Activated CD8-positive, alpha-beta memory T cell treated with anti-CD3 and anti-CD28 coated beads, Interleukin-2, amount 50 U/mL, for 4 hours (primary cell): ENCODE measurements at places on chromosomes 7 and 10.

- peak; percentile 75 for DNase-seq
These were observed 19.8 kb downstream of the RGR start for GRCh38 chr10:84264611-84265141.

DNA sequence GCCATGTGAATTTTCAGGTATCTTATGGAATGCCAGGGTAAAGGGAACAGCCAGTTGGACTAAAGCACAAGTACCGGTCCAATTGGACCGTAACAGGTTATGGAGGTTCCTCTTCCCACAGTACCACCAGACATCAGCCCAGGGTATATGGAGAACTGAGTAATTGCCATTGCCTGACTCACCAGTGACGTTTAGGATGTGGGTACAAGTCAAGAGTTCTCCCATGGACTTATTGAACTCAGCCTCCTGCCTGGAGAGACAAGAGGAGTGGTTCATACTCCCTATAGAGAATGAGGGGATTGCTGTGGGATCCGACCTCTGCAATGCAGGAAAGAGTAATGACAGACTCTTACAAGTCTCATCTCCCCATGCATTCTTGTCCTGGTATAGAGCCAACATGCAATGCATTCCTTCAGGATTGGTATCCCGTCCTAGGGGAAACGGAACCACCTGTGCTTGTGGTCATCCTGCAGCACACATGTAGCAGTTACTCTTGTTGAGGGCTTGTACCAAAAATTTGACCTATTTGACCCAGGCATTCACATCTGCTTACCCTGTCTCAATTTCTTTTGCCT is 30.7 kb upstream of the ELOVL3 start:
- no peak for DNase-seq

GRCh38 chr7:18552316-18552916 is 56.9 kb downstream of the HDAC9 start:
- DNase-seq: no peak

- no peak for DNase-seq
These were observed 5.1 kb downstream of the PRXL2A start for GRCh38 chr10:80413271-80413996.

DNA sequence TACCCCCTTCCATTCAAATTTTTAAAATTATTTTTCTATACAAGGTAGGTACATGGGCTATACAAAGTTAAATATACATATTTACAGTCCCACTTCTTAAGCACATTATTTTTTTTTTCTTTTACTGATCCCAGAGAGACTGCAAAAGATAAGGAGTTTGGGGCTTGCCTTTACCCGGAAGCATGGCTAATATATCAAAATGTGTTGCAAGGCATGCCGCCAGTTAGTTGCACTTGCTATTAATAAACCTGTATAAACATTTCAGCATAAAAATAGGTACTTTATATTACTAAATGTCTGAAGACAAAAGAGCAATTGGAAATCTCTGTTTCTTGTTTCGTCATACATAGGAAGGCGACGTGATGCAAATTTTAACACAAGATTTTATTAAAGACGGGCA is 21.5 kb upstream of the PDLIM1 start:
- DNase-seq: no peak

DNA sequence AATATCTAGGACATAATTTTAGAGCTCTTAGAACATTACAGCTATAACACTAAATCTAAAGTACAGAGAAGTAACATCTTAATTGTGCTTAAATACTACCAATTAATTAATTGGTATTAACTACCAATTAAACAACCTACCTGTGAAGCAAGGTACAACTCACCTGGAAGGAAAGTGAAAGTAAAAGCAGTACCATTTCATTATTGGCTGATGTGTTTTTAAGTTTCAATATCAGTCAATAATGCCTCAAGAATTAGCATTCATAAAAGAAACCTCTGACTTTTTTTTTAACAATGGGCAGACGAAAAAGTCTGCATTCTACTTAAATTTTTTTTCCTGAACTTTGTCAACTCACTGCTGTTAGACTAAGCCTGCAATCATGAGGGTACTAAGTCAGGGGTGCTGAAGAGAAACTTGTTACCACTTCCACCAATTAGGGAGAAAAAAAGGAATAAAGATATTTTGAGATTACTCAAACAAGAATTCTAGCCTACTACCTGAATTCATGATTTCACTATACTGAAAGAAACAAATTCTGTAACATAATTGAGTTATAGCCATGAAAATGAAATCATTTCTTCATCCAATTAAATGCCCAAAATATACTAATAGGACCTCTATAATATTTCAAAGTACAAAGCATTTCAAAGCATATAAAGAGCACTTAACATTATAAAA is 19.9 kb downstream of the UPF2 start:
- DNase-seq: no peak
